NCI-H446 treated with DMSO at 0.1 percent for 48 hours (cell line): ENCODE measurements at places on chromosomes 7 and 10.

DNA sequence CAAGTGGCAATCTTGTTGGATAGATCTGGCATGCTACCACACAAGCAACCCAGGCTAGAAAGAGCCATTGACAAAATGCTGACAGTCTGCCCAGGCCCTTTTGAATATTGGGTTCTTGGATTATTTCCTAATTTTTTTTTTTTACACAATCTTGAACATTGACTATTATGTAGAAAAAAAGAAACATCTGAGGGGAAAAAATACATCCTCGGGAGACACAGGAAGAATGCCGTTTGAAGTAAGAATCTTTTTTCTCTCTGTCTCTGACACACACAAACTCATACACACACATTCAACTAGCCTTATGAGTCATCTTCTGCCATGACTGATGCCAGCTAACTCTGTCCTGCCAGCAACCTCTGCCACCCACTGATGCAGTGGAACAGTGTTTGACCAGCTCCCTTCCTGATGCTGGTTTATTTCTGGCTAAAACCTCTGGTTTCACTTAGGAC, 47.2 kb downstream of the SORBS1 start:
- DNase-seq, result peak; percentile 34

DNA sequence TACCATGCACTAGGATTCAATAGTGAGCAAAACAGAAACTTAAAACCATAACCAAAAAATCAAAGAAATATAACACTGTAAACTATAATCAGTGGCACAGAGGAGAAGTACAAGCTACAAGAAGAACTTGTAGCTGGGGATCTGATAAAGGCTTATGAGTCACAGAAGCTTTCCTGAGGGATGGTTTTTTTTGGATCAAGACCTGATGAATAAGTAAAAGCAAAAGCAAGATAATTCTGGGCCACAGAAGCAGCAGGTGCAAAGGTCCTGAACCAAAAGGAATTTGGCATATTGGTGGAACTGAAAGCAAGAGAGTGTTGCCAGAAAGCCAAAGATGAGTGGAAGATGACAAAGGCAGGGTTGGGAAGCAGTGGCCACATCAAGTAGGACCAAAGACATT, 37.4 kb upstream of the BET1 start:
- no peak for DNase-seq

DNA sequence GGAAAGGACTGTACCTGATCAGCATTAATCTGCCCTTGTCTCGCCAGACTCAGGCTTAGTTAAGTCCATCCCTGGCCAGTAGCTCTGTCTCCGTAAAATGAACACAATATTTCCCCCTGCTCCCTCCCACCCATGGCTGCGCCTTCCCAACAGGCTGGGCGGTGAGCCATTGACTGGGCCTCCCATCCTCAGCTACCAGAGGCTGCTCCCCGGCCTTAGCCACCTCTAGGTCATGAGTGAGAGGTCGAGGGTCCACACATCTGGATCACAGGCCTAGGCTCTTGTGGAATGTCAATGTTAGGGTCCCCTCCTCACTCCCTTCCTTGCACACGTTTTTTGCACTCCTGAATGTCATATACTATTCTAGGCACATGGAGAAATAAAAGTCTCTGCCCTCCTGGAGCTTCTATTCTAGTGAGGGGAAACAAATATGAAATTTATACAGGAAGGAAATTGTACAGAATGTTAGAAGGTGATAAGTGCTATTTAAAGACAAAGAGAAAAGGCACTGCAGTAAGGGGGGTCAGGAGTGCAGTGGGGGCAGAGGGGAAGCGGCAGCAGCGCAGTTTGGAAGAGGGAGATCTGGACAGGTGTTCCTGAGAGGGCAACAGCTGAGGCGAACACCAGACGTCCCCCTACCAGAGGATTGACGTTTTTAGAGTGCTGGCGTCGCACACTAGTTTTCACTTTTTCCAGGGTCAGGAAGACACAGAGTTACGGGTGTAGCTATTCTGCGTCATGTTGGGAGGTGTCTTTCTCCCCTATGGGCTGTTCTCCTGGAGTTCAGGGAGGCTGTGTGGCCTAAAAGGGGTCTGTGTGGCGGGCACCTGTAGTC, 17.2 kb upstream of the EIF5AL1 start:
- DNase-seq, result no peak

GRCh38 chr10:100912013-100912604, 654 bp upstream of the SLF2 start:
- no peak for DNase-seq

GRCh38 chr7:105742787-105743186, 133.6 kb downstream of the ATXN7L1 start:
- no peak for DNase-seq

- no peak for DNase-seq
These were observed 224.8 kb downstream of the RPS24 start for GRCh38 chr10:78258323-78259030.

GRCh38 chr7:38781991-38782390, 127.0 kb downstream of the VPS41 start:
- no peak for DNase-seq

DNA sequence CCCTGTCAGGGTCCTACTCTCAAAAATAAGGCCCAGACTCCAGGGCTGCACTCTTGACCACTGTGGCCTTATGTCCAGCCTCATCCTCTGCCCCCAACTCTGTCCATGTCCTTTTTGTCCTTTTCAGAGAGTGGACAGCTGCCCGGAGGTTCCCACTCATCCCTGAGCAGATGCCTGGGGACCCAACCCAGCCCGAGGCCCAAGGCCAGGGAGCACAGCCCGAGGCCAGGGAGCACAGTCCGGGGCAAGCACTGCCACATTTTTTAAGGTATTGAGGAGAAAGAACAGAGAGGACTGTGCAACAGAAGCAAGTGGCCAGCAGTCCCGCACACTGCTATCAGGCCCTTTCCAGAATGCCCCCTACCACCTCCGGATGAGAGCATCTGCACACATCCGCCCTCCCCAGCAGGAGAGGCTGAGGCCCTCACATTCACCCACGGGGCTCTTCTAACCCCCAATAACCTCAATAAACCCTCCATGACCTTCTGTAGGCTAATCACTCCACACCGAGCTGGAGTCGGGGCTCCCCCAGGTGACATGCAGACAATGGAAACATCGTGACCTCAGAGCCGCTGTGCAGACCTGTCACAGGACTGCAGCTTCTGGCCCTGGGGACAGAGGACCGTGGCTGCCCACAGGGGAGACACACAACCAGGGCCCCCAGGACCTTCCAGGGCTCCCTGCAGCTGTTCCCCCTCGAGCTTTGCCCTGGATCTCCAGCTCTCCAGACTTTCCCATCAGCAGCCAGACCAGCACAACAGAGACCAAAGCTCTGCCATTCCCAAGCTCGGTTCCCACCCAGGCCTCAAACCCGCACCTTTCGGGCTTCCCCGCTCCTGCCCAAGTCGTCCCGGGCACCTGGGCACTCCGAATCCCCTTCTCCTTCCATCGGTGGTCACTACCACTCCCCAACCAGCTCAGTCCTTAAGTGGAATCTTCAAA, 51.4 kb downstream of the CAMK2B start:
- DNase-seq, result no peak

DNA sequence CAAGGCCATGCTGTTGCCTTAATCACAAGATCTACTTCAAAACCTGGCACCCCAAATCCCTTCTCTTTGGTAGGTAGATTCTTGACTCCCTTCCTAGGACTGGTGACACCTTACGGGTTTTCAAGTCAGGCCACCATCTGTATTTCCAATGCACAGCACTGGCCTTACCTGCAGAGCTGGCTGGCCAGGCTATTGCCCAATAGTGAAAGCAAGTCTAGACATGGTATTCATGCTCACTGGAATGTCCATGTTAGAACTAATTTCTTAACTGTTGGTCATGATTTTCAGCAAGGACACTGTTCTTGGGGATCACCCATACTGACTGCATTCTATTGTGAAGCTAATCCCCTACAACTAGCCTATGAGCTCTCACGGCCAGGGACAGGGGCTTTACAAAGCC, 313.1 kb upstream of the RNF32 start:
- DNase-seq, result no peak
